ENCODE measurements at places on chromosomes 6 and 20.

GRCh38 chr6:166496460-166496859, 90.0 kb downstream of the RAMACL start:
- DNase-seq = no peak

DNA sequence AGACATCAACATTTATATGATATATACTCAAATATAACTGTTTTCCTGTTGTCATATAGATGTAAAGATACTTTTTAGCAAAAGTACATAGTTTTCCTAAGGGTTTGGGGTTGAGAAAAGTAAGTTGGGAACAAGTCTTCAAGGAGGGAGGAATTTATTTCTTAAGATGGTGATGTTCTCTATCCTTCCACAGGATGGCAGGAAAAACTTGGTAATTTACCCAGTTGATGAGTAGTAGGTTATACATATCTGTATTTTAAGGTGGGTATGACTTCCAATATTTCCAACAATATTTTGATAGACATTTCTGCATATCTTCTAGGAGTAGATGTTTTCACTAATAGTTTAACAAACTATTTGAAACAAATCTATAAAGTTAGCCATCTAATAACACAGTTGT, 254.4 kb downstream of the RIMS1 start:
- DNase-seq = no peak

DNA sequence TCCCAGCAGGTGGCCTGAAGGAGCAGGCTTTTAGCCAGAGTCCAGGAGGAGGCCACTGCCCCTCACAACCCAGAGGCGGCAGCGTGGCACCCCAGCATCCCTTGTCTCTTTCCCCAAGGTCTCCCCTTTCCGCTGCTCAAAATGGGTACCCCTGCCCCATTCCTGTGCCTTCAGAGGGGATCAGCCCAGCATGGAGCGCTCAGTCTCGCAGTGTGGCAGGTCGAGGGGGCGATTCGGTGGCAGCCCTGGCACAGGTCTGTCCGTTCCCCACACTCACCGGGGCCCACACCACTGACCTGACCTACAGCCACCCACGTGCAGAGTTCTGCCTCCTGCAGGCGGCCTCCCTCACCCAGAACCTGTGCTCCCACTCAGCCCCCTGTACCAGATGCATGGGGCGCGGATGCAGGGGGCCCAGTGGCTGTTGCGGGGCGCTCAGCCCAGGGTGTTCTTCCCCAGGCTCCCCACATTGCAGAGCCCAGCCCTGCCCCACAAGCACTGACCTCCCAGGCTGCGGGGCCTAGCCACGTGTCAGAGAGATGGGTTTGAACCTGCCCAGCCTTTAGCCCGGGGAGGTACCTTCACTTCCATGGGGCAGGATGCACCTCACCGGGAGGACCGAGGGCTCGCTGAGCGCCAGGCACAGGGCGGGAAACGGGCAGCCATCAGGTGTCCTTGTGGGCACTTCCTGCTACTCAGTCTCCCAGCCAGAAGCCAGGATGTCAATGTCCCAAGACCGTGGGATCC, 41.8 kb downstream of the DSTN start:
- no peak for DNase-seq

DNA sequence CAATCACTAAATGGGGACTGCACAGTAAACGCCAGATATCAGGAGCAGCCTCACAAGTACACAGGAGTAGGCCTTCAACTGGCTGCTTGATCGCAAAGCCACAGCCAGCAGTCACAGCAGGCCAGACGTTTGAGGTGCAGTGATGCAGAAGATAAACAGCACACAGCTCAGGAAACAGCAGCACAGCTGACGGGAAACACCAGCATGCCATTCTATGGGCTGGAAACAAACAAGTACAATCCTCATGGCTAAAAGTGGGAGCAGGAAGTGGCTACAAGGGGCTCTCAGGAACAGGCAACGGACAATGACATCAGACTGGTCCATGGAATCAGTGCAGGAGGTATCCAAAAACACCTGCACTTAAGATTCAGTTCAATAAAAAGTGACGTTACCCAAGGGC, 111.0 kb downstream of the DTNBP1 start:
- no peak for DNase-seq

DNA sequence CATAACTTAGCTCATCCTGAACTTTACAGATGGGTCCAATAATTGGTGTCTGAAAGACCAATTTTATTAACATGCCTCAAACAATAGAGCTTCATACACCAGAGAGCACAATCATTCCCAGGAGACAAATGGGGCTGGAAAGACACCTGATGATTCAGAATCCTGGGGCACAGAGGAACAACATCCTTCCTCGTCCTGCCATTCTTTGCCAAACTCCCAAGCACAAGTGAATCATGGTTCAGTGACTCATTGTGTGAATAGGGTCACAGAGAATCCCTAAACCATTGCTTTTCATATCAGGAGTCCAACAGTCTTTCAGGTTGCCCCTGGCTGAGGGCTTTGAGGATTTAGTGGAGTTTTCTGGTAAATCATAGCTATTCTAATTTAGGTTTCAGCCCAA, 266.4 kb upstream of the BMP2 start:
- DNase-seq = no peak
